ENCODE measurements at places on chromosomes 7 and 10.

GRCh38 chr7:90222811-90223725 lies 11.5 kb downstream of the STEAP2 start:
- no peak for DNase-seq

- no peak for DNase-seq
These were observed 489.4 kb upstream of the SORCS1 start for GRCh38 chr10:107653832-107654287.

- DNase-seq = no peak
These were observed 160.0 kb upstream of the PCDH15 start for GRCh38 chr10:54961040-54961439.

DNA sequence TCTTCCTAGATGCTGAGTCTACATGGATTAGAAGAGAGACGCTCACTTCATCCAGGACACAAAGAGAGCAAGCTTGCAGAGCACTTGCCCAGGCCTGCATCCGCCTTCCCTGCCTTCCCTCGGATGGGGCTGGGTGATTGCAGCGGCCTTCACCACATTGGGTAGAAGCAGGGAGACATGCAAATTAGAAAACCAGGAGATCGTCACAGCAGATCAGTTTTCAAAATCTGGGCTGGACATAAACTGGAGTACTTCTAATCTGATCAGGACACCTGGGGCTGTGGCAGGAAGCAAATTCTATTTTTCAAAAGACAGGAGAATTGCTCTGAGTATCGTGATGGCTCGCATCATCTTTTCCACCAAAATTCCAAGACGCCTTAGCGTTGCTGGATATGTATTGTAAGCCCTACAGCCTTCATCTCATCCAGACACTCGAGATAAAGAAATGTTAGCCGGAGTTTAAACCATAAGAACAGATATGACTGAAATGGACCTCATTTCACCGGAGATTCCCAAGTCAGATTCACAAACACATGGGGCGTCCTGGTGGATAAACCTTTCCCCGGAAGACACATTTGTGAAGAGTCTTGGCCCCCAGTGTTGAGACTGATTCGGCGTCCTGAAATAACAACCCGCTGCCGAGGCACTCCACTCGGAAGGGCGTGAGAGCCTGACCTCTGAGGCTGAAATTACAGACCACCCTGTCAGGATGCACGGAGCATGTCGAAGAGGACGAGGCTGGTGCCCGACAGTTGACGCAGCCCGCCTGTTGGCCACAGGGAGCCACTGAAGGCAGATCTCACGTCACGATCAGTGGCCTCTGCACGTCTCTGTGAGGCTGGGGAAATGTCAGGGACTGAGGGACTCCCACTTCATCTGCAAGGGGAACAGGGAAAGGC lies 91.2 kb upstream of the PARD3 start:
- no peak for DNase-seq

- no peak for DNase-seq
These were observed 145.0 kb downstream of the TCERG1L start for GRCh38 chr10:131166486-131166885.

DNA sequence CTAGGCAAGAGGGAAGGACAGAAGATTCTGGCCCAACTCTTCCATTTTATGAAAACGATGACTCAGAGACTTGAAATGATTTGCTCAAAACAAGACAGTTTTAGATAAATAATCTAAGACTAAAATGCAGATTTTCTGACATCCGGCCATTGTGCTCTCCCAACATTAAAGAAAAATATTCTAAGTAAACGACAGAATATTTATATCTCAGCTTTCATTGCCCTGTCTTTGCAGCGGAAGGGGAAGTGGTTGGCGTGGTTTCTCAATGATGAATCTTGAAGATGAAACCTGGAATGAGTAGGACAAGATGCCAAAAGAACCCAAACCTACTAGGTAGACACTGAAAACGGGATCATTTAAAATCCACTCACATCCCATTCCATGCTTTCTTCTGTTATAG lies 28.9 kb upstream of the NPY start:
- no peak for DNase-seq

DNA sequence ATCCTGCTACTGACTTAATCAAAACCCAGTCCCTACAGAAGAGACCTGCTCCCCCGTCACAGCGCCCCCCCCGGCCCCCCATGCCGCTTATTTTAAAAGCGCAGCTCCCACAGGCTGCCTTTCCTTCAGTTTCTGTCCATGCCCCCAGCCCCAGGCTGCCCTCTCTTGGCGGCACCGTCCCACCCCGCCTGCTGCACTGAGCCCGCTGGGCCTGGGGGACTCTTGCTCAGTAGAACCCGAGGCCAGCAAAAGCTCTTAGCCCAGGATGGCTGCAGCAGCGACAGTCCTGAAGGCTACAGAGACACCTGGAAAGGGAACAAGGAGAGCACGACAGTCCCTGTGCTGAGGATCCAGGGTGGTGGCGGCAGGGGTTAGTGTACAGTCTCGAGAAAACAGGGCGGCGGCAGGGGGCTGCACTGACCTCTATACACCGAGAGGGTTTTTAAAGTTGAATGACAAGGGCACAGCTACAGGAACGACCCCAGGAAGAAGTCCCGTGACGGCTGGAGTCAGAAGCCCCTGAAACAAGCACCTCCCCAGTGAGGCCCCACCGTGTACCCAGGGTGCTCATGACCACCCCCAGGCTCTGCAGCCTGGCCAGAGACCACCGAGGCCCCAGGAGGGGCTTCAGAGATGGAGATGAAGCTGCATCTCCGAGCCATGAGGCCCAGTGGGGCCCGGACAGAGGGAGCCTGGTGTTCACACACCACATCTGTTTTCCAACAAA lies 54.4 kb downstream of the ZRANB1 start:
- no peak for DNase-seq

GRCh38 chr10:64271508-64271907 lies 750.3 kb downstream of the REEP3 start:
- no peak for DNase-seq

GRCh38 chr10:62690703-62691102 lies 113.8 kb upstream of the ADO start:
- DNase-seq = peak; percentile 60
